Mesendoderm (in vitro differentiated cells): ENCODE measurements at places on chromosomes 12 and 14.

GRCh38 chr12:132495629-132496357, 5.8 kb downstream of the FBRSL1 start:
- DNase-seq: no peak

DNA sequence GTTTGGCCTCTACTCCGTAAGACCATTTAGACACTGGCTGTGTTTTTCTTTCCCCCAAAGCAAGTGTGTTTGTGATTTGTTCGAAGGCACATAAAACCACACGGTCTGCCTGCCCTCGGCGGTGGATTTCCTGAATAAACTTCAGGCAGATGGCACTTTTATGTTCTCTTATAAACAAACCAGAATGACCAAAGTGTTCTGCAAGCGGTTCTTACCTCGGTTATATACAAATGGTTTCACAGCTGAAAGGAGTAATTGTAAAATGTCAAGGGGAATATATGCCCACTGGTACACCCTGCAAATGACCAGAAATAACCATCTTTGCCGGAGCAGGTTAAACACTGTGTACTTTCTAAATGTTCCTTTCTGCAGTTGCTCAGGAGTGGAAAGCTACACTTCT, 1475.8 kb upstream of the TMEM132C start:
- DNase-seq: no peak

GRCh38 chr12:108117163-108117849, 11.8 kb upstream of the WSCD2 start:
- DNase-seq: peak; percentile 75

GRCh38 chr14:51431033-51431709, 191.1 kb downstream of the TMX1 start:
- no peak for DNase-seq

DNA sequence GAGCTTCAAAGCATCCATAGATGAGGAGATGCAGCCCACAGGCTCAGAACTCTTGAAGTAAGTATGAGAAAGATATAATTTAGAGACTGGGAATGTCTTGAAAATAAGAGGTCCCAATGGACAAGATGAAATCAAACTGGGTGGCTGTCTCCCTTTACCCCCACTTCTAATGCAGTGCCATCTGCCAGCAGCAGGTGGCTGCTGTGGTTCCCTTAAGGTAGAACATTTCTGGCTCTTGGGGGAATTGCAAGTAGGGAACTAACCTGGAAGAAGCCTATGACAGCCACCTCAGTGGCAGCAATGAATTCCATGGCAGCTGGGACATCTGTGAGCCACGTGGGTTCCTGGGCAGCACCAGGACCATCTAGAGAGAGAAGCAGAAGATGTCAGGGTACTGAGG, 648 bp downstream of the ERP27 start:
- DNase-seq: peak; percentile 55
